ENCODE measurements at places on chromosomes 16 and 17.

GRCh38 chr17:44000141-44000860 lies 4.1 kb upstream of the NAGS start:
- H3K4me3 ChIP-seq, result no peak overlapping the region
- peaks cover 13% of the 10 kb centered on the region for H3K27me3 ChIP-seq
- H3K27ac ChIP-seq, result no peak overlapping the region
- H3K36me3 ChIP-seq, result no peaks in the 10 kb centered on the region
- no peak for DNase-seq
- H3K4me1 ChIP-seq, result peaks cover 2% of the 10 kb centered on the region

DNA sequence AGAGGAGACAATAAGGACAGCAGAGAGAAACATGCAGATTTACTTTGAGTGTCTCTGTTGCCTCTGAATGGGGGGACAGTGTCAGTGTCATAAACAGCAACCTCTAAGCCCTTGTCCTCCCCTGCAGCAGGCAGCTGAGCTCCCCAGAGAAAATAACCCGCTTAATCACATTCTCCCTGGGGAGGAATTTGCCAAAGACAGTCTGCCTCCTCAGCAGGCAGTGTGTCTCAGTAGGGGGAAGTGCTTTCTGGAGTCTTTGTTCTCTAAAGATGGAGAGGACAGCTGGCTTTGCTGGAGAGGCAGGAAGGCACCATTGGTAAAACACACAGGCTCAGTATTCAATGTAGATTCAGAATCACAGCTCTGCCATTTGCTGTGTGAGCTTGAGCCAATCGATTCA lies 16.1 kb downstream of the TEKT5 start:
- no peak for DNase-seq
- H3K27ac ChIP-seq, result no peak overlapping the region
- H3K36me3 ChIP-seq, result no peaks in the 10 kb centered on the region
- no peaks in the 10 kb centered on the region for H3K4me1 ChIP-seq

DNA sequence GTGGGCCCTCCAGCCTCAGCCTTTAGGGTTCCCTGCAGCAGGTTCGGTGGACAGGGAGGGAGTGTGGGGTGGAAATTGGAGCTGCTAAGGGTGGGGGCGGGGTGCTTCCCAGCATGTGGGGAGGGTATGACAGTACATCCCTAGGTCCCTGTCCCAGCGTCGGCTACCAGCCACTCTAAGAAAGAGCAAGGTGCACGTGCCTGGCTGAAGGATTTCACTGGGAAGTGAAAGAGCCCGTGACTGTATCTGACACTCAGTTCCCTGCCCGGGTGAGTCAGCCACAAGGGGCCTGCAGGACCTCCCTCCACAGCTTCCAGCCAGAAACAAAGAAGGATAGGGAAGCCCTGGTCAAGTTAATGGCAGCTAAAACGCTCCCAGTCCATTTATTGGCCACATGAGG lies 4.1 kb downstream of the SNRNP25 start:
- no peaks in the 10 kb centered on the region for H3K27me3 ChIP-seq
- no peak for DNase-seq
- no peak overlapping the region for H3K4me3 ChIP-seq
- H3K36me3 ChIP-seq, result no peaks in the 10 kb centered on the region
- H3K4me1 ChIP-seq, result peaks cover 33% of the 10 kb centered on the region

DNA sequence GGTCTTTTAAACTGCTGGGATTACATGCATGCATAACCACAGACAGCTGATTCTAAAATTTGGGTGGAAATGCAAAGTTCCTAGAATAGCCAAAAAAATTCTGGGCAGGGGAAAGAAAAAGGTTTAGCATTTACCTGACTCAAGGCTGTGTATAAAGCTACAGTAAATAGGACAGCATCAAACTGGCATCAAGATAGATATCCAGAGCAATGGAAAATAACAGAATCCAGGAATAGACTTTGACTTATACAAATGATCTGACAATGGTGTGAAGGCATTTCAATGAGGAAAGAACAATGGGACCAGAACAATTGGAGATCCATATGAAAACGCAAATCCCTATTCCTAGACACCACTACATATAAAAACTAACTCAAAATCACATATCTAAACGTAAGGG lies 12.9 kb downstream of the ANKFY1 start:
- no peak overlapping the region for H3K27ac ChIP-seq
- no peaks in the 10 kb centered on the region for H3K27me3 ChIP-seq
- no peak overlapping the region for H3K4me3 ChIP-seq
- no peak for DNase-seq
- peaks cover 44% of the 10 kb centered on the region for H3K4me1 ChIP-seq

GRCh38 chr16:2587891-2588565 lies 50.2 kb downstream of the PDPK1 start:
- H3K4me1 ChIP-seq, result peaks cover 6% of the 10 kb centered on the region
- no peak overlapping the region for H3K4me3 ChIP-seq
- DNase-seq, result no peak
- H3K27me3 ChIP-seq, result no peaks in the 10 kb centered on the region

DNA sequence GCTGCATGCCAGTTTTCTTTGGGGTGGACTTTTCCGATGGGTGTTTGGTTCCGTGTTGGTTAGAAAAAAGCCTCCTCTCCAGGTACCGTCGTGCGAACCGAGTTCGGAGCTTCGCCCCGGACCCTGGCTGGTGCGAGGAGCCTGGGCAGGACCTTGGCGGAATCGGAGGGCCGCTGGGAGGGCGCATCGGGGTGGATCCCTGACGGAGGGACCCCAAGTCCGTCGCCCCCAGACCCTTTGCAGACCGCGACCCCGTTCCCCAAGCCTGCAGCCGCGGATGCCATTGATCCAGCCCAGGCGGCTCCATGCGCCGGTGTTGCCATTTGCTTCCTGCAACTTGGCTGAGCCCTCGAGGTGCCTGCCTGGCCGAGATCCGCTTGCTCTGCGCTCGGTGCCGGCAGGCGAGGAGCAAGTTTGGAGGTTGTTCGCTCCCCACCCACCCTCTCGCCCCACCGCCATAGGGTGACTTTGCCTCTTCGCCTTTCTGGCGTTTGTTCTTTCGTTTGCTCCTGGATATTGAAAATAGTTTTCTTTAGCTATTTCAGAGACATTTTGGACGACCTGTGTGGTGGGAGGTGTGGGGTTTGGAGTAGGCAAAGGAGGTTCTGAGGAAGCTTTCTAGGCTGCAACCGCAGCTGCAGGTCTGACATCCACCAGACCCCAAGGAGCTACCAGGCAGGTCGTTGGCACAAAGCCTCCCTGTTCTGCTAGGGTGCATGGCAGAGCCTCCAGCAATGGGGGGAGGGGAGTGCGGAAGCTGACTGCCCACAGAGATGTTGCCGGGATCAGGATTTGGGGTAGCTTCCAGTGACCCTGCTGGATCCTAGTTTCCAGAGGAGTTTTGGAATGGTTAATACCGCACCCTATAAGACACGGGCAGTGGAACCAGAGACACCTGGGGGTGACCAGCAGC lies 58.2 kb downstream of the RAP1GAP2 start:
- no peak for DNase-seq
- H3K4me3 ChIP-seq, result peak overlapping the region; percentile 79
- H3K4me1 ChIP-seq, result peaks cover 23% of the 10 kb centered on the region
- peaks cover 57% of the 10 kb centered on the region for H3K27me3 ChIP-seq
- H3K36me3 ChIP-seq, result peaks cover 5% of the 10 kb centered on the region

DNA sequence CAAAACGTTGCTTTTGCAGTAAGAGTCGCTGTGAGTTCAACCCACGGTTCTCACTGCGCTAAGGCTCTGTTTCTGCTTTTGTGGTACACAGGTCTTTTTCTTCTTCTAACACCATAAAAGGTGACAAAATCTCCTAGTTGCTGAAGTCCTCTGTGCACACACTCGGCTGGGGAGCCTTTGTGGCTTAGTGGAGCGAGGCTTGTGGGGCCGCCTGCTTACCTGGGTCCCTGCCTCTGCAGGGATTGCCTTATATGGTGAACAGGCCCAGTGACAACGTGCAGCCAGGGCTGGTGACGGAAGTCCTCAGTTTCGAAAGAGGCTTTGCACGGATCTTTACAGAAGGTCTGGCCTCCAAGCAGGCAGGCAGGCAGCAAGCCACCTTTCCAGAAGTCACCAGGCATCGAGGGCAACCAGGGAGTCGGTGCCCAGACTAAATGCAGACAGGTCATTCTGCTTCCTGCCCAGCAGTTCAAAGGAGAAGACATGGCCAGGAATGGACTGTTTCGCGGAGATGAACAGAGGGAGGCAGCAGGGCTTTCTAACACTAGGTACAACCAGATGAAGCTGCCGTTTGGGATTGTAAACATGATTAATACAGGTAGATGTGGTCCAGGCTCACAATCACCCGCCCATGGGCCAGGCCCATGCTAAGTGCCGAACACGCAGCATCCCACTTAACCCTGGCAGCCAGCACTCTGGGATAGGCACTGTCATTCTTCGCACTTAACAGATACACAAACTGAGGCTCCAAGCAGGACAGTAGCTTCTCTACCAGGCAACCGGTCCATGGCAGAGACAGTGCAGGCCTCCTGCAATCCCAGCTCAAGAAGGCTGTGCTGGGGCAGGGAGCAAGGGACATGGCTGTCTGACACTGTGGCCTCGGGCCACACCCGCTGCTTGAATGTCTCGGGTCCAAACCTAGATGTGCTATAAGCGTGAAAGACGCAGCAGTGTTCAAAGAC lies 10.7 kb upstream of the MEAK7 start:
- no peaks in the 10 kb centered on the region for H3K36me3 ChIP-seq
- H3K27ac ChIP-seq, result peak overlapping the region; percentile 57
- peaks cover 17% of the 10 kb centered on the region for H3K4me1 ChIP-seq
- H3K27me3 ChIP-seq, result no peaks in the 10 kb centered on the region
- peak; percentile 39 for DNase-seq

GRCh38 chr17:47279062-47279801 lies 25.6 kb downstream of the ITGB3 start:
- peak overlapping the region; percentile 96 for H3K27ac ChIP-seq
- H3K27me3 ChIP-seq, result no peaks in the 10 kb centered on the region
- peak; percentile 78 for DNase-seq
- H3K36me3 ChIP-seq, result no peaks in the 10 kb centered on the region
- peak overlapping the region; percentile 95 for H3K4me3 ChIP-seq

DNA sequence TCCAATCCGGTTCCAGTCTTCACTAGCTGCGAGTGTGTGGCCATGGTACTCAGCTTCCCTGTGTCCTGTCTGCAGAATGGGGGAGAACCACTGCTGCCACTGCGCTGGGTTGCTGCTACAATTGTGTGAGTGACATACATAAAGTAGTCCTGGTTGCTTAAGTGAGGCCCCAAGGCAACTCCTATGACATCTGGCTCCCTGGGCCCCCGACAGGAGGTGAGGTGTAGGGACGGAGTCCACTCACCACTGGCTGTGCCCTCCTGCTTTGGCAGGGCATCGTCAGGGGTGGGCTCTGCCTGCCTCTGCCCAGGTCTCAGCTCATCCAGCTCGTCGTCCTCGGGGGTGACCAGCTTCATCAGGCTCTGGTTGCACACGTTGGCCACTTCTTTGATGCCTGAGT lies 20.4 kb downstream of the VAC14 start:
- no peak overlapping the region for H3K27ac ChIP-seq
- H3K4me3 ChIP-seq, result no peak overlapping the region
- H3K36me3 ChIP-seq, result peaks cover 39% of the 10 kb centered on the region
- DNase-seq, result no peak
- H3K4me1 ChIP-seq, result no peaks in the 10 kb centered on the region
- no peaks in the 10 kb centered on the region for H3K27me3 ChIP-seq

DNA sequence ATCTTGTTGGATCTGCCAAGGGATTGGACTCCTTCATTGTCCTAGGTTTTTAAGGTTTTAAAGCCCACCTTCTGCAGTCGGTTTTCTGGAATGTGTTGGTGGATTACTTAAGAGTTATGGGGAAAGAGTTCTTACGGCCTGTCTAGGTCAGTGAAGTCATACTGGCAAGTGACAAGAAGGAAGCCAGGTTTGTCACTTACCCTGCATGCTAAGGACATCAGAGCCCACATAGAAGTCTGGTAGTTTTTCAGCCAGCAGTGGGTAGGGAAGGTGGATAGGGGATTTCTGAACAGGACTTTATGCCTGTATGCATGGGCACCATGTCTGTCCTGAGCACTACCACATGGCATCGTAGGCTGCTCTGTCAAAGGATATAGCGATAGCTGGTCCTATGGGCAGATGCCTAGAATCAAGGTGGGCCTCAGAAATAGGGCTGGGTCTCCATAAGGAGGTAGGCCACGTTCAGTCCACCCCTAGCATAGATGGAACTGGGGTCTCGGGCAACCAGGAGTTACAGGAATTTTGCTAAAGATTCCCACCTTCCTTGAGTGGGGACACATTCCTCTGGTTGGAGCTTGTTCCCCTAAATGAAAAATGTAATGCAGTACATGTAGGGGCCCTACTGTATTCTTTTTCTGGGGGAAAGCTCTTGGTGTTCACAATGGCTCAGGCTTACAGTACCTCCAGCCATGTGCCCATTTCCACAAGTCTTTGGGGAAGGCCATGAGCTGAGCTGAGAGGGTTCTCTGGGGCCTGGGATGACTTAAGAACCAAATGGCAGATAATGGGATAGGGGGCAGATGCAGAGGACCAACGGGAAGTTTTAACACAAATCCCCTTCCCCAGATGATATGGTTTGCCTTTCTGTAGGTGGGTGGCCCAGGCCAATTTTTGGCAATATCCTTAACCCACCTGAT lies 27.5 kb downstream of the TRPV2 start:
- no peaks in the 10 kb centered on the region for H3K36me3 ChIP-seq
- H3K4me1 ChIP-seq, result peaks cover 56% of the 10 kb centered on the region
- no peak overlapping the region for H3K27ac ChIP-seq
- H3K4me3 ChIP-seq, result peak overlapping the region; percentile 98

GRCh38 chr16:3542601-3543373 lies 34.4 kb downstream of the NLRC3 start:
- no peak overlapping the region for H3K4me3 ChIP-seq
- H3K36me3 ChIP-seq, result peaks cover 9% of the 10 kb centered on the region
- peaks cover 22% of the 10 kb centered on the region for H3K4me1 ChIP-seq

DNA sequence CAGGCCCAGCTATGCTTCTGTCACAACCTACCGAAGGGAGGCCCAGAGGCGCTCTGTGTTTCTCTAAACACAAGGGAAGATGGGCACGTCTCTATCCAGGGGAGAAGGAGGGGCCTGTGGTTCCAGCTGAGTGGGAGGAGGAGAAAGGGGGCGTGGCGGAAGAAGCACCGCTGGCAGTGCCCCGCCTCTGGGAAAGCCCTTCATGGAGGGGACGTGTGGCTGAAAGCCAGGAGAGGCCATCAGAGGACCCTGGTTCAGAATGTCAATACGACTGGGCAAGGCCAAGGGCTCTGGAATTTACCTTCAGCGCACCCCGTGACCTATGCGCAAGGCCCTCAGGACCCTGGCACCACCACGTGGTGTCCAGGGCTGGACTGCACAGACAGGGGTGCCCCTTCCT lies 12.3 kb upstream of the SLC38A8 start:
- DNase-seq, result no peak
- no peak overlapping the region for H3K27ac ChIP-seq
- peaks cover 34% of the 10 kb centered on the region for H3K36me3 ChIP-seq
- H3K4me1 ChIP-seq, result no peaks in the 10 kb centered on the region
